IMR-90 (cell line): ENCODE measurements at places on chromosomes 13 and 19. TPM values are rescaled to one million over a fixed set of nuclear protein-coding genes. Genes with fewer than 3 reads are reported as not detected.

- no peak for DNase-seq
These were observed 294.9 kb downstream of the DLEU7 start for GRCh38 chr13:50548586-50548985.

DNA sequence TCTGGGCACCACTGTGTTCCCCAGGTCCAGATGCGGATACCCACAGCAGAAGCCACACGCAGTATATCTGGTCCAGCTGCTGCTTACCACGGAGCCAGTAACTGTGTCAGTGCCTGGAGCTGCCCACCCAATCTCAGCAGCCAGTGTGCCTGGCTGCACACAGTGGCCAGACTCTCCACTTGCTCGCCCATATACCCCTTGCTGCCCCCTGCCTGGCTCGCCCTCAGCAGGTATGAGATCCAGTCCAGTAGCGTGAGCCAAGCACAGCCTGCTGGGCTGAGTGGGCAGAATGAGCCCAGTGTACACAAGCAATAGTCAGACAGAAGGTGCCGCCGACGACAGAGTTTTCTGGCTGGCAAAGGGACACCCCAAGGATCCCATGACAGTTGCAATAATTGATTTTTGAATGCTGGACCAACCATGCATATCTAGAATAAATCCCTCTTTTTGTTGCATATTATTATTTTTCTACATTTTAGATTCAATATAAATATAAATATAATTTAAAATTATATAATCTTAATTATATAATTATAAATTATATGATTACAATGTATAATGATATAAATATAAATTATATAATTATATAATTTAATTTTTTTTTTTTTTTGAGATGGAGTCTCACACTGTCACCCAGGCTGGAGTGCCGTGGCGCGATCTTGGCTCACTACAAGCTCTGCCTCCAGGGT lies 918.8 kb upstream of the MIR17HG start:
- DNase-seq, result no peak

DNA sequence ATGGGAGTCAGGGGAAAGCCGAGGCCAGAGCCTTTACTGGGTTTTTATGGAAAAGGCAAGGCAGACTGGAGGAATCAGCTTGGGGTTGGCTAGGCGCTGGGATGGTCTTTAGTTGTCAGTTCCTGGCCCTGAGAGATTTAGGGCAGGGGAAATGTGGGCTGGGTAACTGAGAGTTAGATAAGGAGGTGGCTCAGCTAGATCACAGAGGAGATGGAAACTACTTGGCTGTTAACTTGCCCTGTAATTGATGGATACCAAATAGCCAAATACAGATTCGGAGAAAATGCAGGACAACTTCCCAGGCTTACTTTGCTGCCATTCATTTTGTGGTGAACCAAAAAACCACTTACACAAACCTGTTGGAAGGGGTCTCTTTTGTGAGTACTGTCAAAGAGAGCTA lies 54.0 kb downstream of the LRCH1 start:
- DNase-seq, result no peak

DNA sequence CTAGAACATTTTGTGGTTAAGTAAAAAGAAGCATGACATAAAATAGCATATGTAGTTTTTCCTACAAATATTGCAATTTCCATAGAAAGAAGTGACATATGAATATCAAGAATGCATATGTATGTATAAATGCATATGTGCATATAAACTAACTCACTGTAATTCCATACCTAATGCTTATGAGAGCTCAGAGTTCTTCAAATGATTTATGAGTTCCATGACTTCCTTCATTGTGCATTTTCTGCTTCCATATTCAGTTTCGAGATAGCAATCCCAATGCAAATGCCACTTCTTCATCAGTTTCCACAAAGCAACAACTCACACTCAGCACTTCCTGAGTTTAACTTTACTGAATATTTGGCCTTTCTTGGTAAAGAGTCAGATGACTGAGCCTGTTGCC lies 1744.3 kb upstream of the MIR17HG start:
- no peak for DNase-seq

The TMC4 gene
- 0.28 and 0.72 TPM in 2 replicates for total RNA-seq

DNA sequence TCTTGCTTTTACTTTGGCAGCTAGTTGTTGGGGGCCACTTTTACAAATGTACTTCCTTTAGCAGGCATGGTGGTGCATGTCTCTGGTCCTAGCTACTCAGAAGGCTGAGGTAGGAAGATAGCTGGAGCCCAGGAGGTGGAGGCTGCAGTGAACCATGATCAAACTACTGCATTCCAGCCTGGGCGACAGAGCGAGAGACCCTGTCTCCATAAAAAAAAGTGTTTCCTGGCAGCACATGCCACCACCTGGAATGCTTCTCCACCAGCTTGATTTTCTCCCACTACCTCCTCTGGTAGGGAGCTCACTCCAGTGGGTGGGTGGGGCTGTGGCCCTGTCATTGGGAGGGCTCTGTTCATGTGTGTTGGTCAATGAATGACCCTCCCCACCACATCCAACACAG lies 12.5 kb downstream of the FZR1 start:
- DNase-seq, result no peak

DNA sequence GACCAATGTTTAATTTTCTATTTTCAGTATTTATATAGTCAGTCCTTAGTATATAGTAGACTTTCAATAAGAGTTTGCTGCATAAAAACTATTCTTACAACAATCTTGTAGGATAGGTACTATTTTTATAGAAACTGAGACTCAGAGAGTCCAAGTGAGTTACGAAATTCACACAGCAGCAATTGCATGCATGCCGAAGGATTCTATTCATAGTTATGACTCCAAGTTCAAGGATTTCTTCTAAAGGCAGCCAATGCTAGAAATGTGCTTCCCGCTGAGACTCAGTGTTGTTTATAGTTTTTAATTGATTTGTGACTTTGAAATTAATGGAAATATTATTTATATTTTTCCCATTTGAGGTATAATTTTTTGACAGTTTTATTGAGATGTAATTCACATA lies 62.7 kb upstream of the CSNK1A1L start:
- DNase-seq, result no peak

DNA sequence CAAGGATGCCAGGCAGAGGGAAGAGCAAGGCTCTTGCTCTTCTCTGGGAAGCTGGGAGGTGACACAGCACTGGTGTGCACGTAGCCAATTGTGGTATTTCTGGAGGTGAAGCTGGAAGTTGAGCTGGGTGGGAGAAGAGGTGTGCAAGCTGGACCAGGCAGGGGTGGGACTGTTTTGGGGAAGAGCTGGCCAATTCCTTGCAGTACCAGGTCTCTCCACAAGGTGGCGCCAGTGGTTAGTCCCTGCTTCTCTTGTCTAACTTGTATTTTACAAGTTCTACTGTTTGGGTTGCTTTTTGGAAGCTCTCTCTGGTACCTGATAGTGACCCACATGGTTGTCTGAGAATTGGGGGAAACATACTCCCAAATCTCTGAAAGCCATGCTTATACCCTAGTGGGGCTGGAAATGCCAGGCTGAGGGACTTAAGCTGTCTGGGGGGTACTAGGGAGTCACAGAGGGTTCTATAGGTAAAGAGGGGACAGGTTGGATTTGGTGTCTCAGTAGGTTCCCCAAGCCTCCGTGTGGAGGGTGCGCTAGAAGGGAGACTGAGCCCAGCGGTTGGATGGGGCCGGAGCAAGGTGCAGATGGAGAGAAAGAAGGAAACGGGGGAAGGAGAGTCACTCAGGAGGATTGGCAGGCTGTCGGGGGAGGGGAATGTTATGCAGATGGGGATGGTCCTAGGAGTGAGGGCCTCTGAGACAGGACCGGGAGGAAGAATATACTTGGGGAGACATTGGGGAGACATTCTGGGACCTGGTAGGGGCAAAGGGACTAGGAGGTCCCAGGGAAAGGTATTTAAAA lies 3.0 kb downstream of the HPN start:
- peak; percentile 43 for DNase-seq

The SELENOV gene
- total RNA-seq, result not detected in 2 replicates

DNA sequence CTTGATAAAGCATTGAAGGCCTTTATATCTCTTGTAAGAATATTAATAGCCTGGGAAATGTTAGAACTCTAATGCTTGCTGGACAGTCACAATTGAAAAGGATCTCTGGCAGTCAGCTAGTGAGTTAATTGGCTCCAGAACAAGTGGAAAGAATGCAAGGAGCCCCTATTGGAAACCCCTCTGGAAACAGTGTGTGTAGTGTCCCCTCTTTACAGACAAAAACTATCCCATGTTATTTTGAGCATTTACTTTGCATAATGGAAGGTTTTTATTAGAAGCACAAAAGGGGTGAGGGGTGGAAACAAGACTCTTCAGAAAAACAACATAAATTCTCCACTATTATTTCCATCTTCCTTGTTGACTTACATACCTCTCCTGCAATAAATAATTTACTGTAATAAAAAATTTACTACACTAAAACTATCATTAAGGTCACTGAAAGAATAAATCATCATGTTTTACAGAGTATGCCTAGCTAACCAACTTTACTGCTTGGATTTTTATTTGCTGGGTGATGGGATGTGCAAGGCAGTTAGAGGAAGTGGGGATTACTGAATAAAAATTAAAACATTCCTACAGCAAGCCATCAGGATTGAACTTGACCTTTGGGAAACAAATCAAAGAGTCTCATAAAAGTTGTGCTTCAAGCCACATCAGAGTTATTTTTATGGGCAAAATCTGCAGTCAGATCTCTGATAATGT lies 610.4 kb downstream of the TBC1D4 start:
- no peak for DNase-seq
